ENCODE measurements at places on chromosomes 6 and 20.

- DNase-seq = no peak
Measured at GRCh38 chr6:134238960-134239795, 78.7 kb downstream of the SGK1 start.

GRCh38 chr6:73768558-73768957 is 72.6 kb downstream of the CD109 start:
- DNase-seq = no peak

- no peak for DNase-seq
Measured at GRCh38 chr6:42935322-42935721, 6.0 kb downstream of the CNPY3 start.

GRCh38 chr6:53440336-53440945 is 91.7 kb upstream of the ELOVL5 start:
- no peak for DNase-seq

DNA sequence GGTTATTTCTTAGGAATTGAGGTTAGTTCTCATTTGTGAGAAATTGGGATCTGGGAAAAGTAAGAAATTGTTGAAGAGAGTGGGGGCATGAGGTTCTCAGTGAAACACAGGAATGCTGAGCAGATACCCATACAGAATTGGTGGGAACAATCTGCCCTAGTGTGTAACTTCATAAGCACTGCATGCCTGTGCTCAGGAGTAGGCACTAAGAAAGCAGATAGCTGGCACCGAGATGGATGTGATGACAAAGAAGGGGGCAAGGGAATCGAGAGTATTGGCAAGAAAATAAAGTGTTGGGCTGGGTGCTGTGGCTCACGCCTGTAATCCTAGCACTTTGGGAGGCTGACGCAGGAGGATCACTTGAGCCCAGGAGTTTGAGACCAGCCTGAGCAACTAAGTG is 4.0 kb downstream of the SLC17A5 start:
- no peak for DNase-seq
